ENCODE measurements at places on chromosomes 7 and 10.

DNA sequence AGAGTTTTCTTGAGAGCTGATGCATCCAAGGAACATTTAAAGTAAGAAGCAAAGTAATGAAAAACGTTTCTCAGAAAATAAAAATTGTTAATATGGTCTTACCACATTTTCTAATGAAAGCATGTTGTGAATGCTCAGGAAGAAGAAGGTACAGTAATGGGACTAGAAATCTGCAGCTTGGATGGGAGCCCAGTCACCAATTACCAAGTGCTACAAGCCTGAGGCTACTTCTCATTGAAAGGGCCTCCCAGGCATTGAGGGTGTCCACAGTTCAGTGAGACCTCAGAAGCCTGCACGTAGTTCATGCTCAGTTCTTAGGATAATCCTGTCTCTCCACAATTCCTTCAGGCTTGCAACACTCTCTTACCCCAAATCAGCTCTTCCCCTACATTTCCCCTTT is 17.6 kb downstream of the PTN start:
- DNase-seq = peak; percentile 30

- no peak for DNase-seq
Measured at GRCh38 chr7:124310934-124311390, 278.1 kb upstream of the TMEM229A start.

DNA sequence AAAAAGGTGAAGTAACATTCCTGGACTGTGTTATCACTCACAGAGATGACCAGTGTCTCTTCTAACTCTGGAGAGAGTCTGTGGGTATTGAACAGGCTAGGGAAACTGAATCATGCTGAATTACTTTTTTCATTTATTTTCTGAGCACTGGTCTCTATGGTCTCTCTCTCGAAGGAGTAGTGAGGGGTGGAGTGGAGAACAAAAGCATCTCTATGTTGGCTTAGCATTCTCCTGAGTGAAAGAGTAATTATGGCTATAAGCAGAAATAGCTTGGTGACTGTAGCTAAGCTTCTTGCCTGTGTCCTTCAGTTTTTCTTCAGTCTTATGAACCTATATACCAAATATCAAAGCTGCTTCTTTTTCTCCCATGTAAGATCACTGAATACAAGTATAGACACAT is 64.6 kb upstream of the PTN start:
- DNase-seq = no peak

- no peak for DNase-seq
Measured at GRCh38 chr7:117044664-117045063, 91.4 kb downstream of the ST7 start.

GRCh38 chr7:15332956-15333355 is 228.9 kb downstream of the AGMO start:
- no peak for DNase-seq

DNA sequence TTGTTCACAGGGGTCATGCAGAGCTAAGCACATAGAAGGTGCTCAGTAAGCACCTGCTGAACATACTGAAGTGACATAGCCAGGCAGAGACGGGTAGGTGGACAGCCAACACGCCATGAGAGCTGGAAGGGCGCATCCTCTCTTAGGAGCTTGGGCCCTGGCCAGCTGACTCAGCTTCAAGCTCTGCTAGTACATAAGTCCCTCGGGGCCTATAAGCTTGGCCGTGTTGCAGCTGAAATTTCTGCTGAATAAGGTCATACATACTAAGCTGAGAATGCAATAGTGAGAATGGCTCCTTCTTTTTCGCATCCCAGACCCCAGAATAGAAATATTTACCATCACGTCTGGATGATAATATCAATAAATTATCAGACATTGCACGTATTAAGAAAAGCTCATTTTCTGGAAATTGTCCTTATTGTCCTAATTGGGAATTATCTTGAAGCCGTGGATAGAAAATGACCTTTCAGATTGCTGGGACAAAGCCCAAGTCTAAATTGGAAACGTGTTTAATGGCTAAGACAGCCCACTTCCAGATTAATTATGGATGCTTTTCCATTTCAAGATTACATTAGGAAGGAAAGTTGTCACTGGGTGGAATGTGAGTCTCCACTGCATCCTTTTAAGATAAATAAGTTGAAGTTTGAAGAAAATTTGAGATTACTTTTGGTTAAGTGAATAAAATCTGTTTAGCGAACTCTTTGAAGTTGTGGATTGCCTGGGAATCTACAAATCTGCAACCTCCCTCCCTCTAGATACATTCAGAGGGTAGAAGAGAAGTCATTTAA is 287.1 kb upstream of the C7orf33 start:
- DNase-seq = peak; percentile 63

GRCh38 chr7:139180700-139181311 is 50.2 kb upstream of the UBN2 start:
- no peak for DNase-seq

- DNase-seq = peak; percentile 43
Measured at GRCh38 chr7:86908948-86909347, 150.5 kb downstream of the ELAPOR2 start.

DNA sequence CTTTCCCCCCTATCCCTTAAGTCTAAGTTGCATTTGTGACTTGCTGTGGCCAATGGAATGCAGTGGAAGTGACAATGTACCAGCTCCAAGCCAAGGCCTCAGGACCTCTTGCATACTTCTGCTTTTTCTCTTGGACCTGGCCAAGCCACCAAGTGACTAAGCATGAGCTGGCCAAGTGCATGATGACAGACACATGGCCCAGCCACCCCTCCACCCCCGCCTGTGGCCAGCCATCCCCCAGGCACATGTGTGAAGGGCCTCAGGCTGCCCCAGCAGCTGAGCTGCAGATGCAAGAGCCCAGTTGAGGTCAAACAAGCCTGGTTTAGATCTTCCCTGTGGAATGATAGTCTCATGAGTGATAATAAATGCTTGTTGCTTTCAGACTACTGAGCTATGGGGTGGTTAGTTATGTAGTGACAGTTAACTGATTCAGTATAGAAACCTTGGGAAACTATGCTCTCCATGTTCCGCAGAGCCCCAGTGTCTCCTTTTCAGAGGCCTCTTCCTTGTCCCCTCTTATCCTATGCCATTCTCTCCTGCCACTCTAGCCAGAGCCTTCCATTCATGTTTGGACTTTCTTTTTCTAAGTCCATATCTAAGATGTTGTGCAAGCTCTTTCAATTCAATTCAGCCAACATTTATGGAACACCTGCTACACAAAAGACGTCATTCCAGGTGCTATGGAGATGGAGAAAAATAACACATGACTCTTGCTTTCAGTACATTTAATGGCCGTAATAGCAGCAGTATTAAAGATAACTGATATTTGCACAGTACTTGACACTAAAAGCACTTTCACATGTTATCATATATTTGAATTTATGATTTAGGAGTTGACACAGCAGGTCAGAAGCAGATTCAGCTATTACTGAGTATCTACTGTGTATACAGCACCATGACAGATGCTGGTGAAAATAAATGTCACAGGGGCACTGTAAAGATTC is 55.5 kb upstream of the LOXL4 start:
- DNase-seq = no peak

DNA sequence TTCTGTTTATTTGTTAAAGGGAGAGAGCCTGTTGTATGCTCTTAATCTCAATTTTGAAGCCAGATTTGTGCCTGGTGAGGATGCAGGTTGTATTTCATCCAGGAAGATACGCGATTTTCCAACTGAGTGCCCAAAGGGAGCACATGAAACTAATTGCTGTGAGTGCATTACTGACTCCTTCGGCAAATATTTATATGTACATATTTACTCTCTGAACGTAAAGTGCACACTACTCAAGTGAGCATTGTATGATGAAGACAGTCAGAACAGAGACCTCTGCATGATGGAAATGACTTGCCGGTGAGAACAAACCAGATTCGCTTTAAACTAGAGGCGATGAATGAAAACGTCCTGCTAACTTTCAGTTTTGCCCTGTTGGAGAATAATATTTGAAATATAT is 130.1 kb downstream of the MALRD1 start:
- peak; percentile 9 for DNase-seq

DNA sequence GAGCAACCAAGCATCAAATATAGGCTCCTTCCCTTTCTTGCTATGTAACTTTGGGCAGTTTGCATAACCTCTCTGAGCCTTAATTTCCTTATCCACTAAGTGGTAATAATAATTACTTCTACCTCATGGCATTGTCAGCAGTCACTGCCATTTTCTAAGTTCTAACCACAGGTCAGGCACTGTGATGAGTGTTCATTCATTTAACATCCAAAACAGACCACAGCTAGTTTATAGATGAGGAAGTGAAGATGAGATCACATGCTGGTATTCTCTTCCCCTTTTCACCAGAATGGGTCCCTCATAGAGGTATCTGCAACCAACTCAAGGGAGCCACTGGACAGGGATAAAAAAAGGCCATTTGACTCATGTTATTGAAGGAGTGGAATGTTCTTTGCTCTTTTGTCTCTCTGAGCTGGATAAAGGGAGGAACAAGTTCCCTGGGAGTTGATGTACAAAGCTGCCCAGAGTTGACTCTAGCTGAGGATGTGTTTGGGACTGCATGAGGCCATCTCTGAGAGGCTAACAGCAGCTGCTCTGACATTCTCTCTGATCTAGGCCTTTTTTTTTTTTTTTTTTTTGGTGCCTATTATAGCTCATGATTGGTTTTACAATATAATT is 65.0 kb downstream of the DNAJC12 start:
- no peak for DNase-seq

DNA sequence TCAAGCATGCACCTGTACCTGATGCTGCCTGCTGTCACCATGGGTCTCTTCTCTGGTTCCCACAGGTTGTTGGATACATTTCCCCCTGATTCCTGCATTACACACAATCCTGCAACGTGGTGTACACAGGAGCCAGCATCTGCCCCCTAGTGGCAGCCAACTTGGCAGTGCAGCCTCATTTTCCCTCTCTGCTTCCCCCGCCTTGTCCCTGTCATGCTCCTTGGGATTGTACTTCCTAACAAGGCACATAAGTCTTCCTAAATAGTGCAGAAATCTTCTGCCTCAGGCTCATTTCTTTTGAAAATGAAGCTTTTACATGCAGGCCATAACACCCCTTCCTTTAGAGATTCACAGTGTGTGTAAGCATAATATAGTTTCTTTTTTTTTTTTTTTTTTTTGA is 387.5 kb downstream of the CCSER2 start:
- DNase-seq = peak; percentile 51

- DNase-seq = no peak
Measured at GRCh38 chr10:84343831-84344230, 15.4 kb downstream of the CCSER2 start.

DNA sequence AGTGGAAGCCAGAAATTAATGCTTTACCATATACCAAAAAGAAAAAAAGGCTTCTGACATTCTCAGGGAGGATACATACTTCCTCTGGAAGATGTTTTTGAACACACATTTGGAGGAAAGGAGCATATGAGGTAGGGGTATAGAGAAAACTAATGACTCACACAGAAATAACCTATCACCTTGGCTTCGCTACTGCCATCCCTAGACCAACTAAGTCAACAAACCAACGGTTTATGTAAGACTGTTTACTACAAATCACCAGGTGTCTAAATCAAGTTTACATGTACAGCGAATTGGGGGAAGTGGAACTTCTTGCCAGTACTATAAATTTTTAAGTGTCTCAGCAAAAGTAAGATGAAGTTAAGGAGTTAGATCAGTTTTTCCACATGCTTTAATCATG is 96.9 kb downstream of the NT5C2 start:
- no peak for DNase-seq

DNA sequence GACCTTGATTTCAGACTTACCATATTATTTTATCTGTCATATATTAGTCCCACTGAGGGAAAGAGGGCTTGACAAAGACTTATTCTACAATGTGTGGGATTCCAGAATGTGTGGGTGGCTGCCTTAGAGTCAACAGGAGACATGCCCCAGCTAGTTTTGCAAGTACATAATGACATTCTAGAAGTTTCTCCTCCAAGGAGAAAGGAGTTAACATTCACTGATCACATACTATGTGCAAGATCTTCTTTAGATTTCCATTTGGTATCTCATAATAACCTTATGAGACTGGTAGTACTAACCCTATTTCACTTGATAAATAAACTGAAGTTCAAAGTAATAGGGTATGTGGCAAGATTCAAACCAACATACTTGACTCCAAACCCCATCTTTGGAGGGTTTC is 25.2 kb downstream of the IRF5 start:
- no peak for DNase-seq

DNA sequence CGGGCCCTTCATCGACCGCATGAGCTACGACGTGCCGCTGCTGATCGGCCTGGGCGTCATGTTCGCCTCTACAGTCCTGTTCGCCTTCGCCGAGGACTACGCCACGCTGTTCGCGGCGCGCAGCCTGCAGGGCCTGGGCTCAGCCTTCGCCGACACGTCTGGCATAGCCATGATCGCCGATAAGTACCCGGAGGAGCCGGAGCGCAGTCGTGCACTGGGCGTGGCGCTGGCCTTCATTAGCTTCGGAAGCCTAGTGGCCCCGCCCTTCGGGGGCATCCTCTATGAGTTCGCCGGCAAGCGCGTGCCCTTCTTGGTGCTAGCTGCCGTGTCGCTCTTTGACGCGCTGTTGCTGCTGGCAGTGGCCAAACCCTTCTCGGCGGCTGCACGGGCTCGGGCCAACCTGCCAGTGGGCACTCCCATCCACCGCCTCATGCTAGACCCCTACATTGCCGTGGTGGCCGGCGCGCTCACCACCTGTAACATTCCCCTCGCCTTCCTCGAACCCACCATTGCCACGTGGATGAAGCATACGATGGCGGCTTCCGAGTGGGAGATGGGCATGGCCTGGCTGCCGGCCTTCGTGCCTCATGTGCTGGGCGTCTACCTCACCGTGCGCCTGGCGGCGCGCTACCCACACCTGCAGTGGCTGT is 1.2 kb downstream of the SLC18A3 start:
- peak; percentile 59 for DNase-seq

DNA sequence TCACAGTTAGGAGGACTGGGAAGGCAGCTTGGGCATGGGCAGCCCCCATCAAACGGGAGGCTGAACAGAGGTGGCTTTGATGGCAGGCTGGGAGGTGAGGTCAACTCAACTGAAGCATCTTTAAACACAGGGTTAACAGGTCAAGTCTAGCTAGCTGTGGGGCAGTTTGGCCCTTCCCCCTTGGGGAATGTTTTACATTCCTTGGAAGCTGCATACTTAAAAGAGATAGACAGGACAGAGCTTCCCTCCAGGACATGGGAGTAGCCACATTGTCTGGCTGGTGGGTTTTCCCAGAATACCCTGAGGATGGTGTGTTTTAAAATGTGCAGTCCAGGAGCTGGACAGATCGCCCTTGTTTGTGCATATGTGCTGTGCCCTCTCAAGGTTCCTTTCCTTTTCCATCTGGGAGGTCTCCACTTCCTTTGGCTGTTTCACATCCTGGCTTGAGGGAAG is 6.8 kb upstream of the RASSF4 start:
- peak; percentile 51 for DNase-seq

GRCh38 chr7:9026121-9026520 is 592.7 kb downstream of the NXPH1 start:
- DNase-seq = no peak

GRCh38 chr7:117766913-117767312 is 106.3 kb downstream of the CTTNBP2 start:
- no peak for DNase-seq
